ENCODE measurements at places on chromosomes 11 and 22.

GRCh38 chr11:83302151-83302550 is 16.0 kb upstream of the CCDC90B start:
- no peak for DNase-seq

DNA sequence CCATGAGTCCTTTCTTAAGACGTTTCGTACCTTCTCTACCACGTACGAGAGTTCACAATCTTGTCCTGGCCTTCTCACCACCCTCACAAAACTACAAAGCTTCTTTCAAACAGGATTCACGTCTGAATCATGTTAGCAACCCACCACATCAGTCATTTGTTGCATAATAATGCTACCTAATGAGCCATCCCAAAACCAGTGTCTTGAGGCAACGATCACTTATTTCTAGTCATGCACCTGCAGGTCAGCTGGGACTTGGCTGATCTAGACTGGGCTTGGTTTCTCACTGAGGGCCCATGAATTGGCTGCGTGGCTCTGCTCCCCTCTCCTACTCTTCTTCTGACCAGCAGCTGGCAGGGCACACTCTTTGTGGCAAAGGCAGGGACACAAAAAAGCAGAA is 28.3 kb downstream of the LARGE1 start:
- DNase-seq: no peak

GRCh38 chr11:849104-849824 is 6.6 kb downstream of the TSPAN4 start:
- no peak for DNase-seq

- no peak for DNase-seq
These were observed 41.0 kb downstream of the FDX1 start for GRCh38 chr11:110470716-110471115.

DNA sequence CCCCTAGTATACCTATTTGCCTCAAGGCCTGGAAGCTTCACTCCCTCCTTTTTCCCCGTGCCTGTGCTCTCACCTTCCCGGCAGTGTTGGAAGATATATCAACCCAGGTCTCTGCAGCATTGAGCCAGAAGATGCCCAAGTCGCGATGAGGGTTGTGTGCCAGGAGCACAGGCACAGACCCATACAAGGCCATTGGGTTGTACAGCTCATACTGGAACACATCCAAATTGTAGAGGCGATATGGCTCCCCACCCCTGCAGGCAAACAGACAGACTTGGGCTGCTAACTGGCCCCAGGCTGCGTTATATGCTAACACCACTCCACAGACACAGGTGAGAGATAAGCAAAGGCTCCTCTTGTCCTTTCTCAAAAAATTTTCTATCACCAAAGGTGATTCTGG is 10.7 kb upstream of the B3GAT3 start:
- no peak for DNase-seq

DNA sequence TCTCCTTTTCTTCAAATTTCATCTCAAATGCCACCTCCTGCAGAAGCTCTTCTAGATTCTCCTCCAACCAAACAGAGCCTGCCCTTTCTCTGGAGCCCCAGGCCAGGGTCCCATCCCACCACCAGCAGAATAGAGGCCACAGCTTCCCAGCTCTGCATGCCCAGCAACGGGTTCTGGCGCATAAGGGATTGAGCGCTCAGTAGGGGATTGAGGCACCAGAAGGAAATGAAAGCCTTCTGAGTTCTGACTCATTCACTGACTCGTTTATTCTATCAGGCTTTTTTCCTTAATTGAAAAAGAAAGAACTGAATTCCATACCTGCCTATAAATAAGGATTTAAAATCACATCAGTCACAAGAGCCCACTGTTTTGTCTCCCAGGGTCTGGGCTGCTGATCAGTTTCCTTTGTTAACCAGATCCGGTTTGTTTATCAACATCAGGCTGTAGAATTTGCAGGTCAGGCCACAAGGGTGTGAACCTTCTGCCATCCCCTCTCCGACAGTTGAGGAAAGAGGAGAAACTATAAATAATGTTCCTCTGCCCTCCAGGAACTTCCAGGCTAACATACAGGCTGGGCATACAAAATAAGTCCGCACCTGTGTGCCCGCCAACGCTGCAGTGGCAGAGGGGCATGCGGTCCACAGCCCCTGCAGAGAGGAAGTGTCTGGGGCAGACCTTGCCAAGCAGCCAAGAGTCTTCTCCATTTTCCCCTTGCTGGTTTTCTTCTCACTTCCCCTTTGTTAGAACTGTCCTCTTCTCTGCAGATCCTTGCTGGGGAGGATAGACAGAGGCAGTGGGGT is 63.5 kb upstream of the PRDM11 start:
- DNase-seq: no peak

GRCh38 chr22:49156662-49157285 is 670.9 kb downstream of the BRD1 start:
- DNase-seq: no peak

Data from RCC 7860 (cell line).